ENCODE measurements at places on chromosomes 5 and 9.
A peak's percentile ranks its signal among the peaks of the same experiment; 100 is the strongest.

DNA sequence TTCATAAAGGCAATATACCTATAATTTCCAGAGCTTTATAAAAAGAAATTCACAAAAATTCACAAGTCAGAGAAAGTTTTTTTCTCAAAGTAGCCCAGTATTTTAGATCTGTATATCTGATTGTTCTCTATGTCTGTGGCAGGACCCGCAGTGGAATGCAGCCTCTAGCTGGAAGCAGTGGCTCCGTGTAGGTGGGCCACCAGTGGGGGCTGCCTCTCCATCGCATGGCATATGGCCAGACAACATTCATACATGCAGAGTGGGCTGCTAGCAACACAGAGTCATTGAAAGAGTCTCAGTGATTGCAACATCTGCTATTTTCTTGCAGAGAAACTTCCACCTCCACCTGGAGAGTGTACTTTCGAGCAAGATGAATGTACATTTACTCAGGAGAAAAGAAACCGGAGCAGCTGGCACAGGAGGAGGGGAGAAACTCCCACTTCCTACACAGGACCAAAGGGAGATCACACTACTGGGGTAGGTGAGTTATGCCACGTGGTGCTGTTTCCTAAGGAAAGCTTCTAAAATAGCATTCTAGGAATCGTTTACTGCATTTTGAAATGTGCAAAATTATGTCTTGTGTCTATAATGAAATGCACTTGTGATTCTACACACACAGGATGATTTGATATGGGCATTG is 88.5 kb upstream of the SMC5 start:
- no peak for DNase-seq

DNA sequence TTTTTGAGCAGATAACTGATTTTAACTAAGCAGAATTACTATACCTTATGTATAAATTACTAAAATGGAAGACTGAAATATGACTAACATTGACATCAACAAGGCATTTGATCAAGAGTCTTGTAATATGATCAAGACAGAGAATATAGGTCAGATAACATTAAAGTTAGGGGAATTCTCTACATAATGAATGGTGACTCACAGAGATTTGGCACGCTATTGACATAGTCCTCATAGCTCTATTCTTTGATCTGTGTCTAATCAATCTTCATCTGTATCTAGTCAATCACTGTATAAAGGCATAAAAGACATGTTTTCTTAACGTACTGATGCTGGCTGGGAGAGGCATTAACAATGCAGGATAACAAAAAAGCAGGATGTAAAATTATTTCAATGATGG is 17.4 kb downstream of the ABITRAM start:
- DNase-seq: no peak

DNA sequence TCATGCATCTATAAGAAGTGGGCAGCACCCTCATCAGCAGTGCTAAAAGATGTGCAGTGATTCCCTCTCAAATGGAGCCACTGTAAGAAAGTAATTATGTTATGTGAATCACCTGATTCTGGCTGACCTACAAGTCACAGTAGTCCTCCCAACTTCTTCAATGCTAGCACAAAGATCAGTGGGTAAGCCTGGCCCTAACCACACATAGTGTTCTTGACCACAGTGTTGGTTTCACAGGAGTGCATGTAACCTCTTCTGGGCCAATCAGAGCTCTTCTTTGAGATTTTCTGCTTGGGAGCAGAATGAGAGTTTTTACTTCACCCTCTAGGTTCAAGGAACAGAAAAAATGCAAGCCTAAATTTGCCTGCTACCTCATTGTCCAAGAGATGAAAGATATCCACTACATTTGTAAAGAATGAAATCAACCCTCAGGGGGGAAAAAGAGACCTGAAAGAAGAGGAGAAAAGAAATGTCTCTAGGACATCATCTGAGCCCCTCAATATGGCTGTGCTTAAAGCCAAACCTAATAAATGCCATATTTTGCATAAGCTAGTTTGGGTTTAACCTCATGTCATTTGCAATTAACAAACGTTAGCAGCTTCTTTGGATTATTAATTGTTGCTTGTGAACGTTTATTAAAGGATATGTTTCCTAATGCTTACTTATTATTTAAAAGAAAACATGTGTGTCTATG is 65.3 kb upstream of the ADRB2 start:
- DNase-seq: no peak

- no peak for DNase-seq
Measured at GRCh38 chr5:147830035-147830434, 1.4 kb downstream of the SPINK1 start.

GRCh38 chr5:110441035-110441434 is 285.4 kb downstream of the TMEM232 start:
- no peak for DNase-seq

DNA sequence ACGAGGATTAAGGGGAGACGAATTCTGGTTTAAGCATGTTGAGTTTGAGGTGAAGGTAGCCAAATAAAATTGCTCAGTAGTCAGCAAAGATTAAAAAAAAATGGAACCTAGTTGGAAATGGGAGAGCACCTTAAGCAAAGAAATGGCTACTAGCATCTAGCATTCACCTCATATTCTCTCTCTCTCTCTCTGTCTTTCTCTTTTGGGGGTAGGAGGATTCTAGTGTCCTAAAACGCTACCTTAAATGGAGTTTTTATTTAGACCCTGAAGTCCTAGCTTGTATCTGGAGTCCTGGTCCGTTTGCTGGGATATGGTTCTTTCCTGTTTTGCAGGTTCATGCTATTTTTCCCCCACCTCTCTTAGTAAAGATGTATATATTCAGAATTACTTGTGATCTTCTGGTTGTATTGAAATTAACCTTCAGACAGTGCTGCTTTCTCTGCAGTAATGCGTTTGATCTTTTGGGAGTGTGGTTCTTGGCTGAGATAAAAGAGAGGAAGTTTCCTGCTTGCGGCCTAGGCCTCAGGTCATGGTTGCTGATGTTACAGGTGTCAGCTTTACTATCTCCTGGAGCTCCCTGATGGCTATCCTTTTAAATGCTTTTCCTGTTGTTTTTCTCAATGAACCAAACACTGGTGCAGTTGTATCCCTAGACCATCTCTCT is 8.0 kb downstream of the TGFBR1 start:
- DNase-seq: no peak

DNA sequence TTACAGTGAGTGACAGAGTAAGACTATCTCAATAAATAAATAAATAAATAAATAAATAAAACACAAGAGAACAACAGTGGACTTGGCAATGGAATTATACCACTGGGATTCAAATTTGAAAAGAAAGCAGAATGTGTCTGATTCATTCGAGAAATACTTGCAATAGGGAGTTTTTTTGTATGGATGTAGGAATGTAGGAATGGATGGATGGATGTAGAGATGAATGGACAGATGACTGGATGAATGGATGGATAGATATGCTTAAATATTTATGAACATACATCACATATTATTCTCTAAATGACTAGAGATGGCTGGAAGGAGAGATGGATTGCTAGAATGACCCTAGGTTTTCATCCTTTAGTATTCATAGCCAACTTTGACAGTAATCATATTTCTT is 22.0 kb upstream of the CEMIP2 start:
- no peak for DNase-seq

GRCh38 chr9:35907711-35908503 is 1.4 kb upstream of the SPAAR start:
- DNase-seq: peak; percentile 87

GRCh38 chr9:122364117-122364782 is 6.6 kb upstream of the PTGS1 start:
- no peak for DNase-seq

- no peak for DNase-seq
Measured at GRCh38 chr9:86983249-86983619, 35.9 kb upstream of the GAS1 start.

GRCh38 chr5:8615142-8615858 is 746.4 kb downstream of the MTRR start:
- no peak for DNase-seq

GRCh38 chr9:89440951-89441654 is 56.8 kb downstream of the SEMA4D start:
- no peak for DNase-seq

DNA sequence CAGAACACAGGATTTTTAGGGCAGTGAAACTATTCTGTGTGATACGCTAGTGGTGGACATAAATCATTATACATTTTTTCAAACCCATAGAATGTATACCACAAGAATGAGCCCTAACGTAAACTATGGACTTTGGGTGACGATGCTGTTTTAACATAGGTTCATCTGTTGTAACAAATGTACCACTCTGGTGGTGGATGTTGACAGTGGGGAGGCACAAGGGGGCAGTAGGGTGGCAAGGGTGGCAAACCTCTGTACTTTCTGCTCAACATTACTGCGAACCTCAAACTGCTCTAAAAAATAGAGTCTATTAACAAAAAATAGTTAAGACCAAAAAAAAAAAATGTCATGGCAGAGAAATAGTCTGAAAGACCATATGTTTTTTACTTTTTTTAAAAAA is 9.1 kb upstream of the MVB12B start:
- no peak for DNase-seq

DNA sequence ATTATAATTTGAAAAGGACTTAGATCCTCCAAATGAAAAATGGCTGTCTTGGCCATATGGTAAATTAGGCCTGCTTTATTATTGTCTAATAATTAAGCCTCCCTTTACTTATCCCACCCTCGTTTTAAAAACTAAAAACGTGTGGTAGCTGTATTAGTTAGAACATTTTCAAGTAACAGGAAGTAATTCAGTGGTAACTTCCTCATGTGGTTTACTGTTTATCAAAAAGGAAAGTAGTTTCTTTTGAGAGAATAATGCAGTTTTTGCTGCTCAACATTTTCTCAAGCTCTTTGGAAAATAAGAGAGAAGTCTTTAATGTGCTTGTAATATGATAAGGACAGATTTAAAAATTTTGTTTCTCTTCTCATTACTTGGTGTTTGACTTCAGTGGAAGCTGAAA is 26.0 kb downstream of the ZCCHC7 start:
- no peak for DNase-seq

DNA sequence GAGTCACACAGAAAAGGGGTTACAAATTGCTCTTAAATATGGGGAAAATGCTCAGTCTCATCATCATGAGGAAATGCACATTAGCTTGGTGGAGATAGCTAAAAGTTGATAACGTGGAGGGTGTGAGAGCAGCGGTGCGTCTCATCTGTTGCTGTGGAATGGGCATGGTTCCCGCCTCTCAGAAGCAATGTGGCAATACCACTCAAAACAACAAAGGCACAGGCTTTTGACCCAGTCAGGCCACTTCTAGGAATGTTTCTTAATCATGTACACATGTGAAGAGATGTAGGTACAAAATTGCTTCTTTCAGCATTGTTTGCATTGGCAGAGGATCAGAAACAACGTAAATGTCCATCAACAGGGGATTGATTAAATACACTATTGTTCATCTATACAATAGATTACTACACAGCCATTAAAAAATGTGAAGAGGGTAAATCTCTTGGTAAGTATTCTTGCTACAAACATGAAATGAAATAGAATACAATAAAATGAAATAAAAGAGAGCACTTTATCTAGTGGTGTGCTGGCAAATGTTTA is 212.6 kb upstream of the MSX2 start:
- no peak for DNase-seq

DNA sequence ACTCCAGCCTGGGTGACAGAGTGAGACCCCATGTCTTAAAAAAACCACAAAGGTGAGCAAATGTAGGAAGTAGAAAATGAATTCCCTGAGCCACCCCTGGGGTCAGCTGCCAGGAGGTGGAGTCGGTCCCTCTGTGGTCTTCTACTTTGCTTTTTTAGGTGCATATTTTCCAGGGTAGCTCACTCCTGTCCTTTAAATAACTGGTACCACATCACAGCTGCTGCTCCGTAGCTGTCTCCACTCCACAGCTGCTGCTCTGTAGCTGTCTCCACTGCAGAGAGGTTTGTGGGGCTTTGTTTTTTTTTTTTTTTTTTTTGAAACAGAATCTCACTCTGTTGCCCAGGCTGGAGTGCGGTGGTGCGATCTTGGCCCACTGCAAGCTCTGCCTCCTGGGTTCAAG is 8.9 kb downstream of the WDR5 start:
- no peak for DNase-seq

DNA sequence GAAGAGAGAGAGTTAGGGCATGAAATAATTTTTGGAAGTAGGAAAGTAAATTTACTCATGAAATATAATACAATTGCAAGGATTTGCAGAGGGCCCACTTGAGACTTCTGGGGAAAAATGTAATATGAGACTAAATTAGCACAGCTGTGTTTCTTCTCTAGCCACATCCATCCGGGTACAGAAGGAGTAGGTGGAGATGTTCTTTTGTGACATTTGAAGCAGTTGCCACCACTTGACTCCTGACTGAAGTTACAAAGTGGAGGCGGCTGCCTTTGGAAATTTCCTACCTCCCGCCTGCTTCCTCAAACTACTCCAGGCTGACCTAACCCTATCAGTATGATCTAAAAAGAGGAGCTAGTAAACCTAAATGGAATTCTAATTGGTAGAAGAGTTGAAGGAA is 58.1 kb upstream of the SHISAL2B start:
- DNase-seq: no peak

DNA sequence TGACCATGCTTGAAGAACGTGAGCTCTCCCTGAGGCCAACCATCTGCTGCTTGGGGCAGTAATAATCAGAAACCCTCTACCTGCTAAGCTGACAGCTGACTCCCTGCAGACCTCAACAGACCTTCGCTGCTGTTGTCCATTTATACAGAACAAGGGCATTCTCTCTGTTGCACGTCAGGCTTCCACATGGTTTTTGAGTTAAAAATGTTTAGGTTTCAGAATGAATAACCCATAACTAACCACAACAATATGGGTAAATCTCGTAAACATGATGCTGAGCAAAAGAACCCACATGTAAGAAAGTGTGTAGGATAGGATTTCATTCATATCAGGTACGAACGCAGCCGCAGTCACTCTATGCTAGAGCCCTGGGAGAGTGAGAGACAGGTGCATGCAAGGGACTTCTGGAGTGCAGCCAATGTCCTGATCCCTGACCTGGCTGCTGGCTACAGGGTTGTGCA is 348.5 kb downstream of the MED10 start:
- DNase-seq: no peak

DNA sequence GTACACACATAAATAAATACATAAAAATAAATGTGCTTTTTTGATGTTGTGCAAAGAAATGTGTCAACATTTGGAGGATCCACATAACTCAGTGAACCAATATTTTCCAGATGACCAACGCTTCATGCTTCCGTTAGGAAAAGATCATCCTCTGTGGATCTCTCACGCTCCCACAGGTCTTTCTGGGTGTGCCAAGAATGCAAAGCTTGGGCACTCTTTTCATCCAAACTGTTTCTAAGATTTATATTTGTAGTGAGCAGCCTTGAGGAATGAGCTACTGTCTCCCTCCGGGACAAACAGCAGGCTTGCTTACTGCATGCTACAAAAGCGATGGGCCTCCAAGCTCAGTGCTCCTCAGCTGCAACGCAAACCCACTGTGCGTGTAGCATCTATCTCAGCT is 46.2 kb upstream of the RUFY1 start:
- no peak for DNase-seq

DNA sequence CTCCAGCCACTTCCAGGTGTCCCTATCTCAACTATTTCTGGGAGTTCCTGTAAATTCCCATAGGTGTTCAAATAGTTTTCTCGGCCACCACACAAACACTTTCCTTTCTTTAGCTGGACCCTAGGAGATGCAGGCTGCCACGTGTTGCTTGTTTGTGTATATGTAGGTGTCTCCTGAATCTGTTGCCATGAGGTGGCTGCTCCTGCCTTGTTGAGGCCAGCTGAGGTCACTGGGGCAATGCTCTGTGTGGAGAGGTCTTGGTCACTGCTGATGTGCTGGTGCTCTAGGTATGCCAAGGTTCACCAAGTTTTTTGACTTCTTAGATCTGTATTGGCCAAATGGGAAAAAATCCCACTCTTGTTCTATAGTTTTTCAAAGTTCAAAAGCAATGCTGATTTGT is 132.5 kb upstream of the CHD1 start:
- no peak for DNase-seq

All from right hindlimb (tissue), 1 donor.